ENCODE measurements at places on chromosomes 4 and X.

- DNase-seq = no peak
Observed at GRCh38 chr4:109729117-109729717, 653 bp downstream of the PLA2G12A start.

DNA sequence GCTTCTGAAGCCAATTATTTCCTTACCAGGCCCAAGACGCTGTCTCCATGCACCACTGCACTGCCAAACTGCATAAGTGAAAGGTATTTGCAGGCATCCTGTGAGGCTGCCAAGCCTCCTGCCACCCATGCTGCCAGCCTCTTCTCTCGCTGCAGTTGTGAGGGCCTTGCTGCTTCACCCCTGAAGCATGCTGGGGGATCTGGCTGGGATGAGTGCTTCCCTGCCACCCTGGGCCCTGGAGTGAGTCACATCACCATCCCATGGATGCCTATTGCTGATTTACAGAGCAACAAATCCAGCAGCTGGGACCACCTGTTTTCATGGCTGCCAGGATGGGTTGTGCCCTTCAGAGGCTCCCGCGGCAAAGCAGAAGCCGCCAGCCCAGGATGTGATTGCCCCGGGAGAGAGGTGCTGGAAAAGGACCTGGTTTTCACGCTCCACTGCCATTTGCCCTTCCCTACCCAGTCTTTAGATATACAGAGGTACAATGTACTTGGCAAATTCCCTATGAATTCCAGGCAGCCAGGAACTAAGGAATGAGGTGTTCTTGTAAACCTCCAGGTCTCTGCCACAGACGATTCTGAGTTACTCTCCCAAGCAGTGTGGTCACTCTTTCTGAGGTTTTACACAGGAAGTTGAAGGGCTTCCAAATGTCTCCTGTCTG is 41.5 kb upstream of the PTCHD1 start:
- DNase-seq = no peak

DNA sequence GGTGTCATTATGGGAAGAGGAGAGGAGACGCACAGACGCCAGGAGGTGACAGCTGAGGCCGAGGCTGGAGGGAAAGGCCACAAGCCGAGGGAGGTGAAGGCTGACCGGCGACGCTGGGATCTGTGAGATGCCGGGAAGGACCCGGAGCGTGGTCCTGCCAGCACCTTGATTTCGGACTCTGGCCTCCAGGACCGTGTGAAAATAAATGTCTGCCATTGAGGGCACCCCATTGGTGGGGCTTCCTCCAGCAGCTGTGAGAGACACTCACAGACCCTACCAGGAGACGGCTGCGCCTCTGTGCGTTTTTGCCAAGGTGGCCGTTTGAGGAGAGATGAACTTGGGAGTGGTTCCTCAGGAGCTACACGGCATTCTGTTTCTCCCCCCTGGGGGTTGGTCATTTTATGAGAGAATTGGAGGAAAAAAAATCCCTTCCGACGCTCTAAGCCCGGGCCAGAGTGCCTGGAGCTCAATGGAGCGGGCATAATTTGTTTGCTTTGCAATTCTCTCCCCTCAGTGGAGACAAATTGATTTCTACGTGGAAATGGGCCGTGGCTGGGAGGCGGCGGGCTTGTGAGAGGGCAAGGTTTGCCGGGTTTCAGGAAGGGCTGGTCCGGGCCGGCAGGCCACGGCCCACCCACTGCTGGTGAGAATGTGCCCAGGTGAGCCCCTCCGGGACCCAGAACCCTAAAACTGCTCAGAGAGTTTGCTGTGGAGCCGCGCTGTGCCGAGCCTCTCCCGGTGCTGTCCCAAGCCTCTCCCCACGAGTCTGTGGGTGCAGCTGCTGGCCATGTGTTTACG is 53.9 kb downstream of the CPZ start:
- no peak for DNase-seq

GRCh38 chr4:90183254-90183653 is 56.1 kb downstream of the CCSER1 start:
- no peak for DNase-seq

DNA sequence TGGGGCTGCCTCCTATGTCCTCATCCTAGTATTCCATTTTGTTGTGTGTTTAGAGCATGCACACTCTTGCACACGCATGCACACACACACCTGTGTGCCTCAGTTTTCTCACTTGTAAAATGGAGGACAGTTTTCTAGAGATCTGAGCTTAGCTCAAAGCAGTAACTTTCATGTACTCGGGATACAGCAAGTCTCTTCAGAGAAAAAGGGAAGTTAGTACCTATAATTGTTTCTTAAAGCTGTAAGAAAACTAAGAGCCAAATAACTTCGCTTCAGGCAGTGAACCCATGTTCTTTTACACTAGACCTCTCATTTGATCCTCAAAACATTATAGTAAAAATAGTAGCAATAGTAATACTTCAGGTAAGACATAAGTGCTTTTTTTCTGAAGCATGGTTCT is 49.6 kb downstream of the KIT start:
- DNase-seq = no peak

DNA sequence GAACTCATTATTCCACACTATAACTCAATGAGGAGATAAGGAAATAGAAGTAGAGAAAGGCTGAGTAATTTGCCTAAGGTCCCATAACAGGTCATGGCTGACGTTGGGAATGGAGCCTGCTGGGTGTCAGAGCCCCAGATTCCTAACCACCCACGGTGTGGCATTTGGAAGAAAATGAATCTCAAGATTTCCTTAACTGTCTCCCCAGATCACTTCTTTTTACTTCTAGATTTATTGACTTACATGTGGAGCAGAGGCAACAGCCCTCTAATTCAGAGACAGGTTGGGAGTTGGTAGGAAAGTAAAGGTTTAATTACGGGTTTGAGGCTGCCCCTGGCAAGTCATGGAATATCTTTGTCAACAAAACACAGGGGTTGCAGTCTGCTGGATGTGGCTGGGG is 134.0 kb downstream of the ARHGAP10 start:
- DNase-seq = no peak

- DNase-seq = no peak
Observed at GRCh38 chr4:124459941-124460310, 252.6 kb downstream of the ANKRD50 start.

- no peak for DNase-seq
Observed at GRCh38 chr4:127181001-127181400, 451.8 kb upstream of the INTU start.

DNA sequence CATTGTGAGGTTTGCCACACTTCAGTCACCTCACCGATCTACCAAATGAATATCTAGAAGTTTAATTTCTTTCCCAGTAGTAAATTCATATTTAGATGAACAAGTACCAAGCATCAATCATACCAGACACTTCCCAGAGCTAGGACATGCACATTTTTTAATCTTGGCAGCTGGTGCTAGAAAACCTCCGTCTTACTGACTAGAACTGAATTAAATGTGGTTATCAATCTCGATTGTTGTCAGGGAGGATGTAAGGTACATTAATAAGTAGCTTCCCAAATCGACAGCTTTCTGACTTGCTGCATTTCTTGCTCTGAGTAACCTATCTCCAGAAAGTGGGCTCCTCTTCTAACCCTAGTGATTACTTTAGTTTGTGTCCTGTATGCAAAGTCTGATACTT is 34.4 kb downstream of the VEGFC start:
- no peak for DNase-seq

DNA sequence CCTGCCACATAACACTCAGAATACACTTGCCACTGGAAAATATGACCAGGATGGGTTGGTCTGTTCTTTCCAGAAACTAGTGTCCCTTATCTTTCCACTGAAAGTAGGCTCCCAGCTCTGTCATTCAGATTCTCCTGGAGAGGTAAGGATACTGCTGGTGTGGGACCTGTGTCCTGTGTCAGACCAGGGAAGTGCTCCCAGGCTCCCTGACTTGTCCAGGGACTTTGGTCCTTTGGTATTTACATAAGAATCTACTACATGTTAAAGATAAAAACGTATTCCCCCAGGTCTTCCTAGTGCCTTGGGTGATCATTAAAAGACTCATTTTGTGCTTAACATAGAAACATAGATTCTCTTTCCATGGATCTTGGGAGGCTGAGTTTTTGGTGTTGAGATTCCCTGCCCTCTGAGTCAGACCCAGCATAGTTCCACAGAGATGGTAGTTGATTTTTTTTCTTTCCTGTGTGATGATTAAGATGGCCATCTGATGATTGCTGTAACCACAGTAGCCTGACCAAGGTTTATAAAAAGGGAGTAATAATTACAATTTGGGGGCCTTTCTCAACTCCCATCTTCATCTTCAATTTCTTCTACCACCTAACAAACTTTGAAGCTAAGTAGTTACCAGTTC is 159.8 kb upstream of the JADE1 start:
- DNase-seq = no peak

DNA sequence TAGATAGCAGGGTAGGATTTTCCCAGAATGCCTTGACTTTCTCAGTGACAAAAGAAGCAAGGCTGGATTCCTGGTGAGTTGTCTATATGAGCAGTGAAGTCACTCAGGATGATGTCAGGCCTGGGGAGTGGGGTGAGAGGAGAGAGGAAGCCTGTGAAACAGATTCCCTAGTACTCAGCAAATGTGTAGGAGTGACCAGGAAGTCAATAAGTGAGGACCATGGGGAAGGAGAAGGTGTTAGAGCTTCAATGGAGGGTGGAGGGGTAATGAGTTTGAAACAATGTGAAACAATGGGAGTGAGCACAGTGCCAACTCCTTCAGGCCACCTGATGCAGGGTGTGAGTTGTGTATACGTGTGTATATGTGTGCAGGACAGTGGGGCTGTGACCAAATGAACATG is 2.4 kb upstream of the SLC9A6 start:
- no peak for DNase-seq

GRCh38 chrX:10048707-10049106 is 81.5 kb downstream of the CLDN34 start:
- no peak for DNase-seq

DNA sequence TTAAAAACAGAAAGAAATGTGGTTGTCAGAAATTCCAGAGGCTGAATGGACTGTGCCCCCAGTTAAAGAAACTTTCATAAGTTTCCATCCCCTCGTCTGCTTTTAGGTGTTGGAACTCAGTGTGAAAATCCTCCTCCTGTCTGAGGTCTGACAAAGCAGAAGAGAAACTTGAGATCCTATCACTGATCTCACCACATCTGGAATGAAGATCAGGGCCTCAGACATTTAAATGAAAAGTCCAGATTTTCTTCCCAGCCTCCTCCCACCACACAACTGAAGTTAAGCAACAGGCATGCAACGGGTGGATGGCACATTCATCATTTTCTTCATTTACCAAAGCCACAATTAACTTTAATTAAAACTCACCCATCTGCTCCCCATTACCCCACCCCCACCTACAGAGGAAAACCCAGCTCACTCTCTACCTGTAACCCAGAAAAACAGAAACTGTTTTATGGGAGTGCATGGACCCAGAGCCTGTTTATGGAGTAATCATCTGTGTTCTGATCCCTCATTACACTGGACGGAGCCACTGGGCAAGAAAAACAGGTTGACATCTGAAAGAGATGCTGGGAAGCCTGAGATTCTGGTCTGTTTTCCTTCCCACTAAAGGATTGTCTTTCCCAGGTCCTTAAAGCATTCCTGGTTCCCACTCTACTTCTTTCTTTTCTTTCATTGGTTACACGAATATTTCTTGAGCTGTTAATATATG is 58.1 kb upstream of the HOPX start:
- no peak for DNase-seq

- no peak for DNase-seq
Observed at GRCh38 chrX:41708486-41708885, 15.5 kb upstream of the GPR82 start.

DNA sequence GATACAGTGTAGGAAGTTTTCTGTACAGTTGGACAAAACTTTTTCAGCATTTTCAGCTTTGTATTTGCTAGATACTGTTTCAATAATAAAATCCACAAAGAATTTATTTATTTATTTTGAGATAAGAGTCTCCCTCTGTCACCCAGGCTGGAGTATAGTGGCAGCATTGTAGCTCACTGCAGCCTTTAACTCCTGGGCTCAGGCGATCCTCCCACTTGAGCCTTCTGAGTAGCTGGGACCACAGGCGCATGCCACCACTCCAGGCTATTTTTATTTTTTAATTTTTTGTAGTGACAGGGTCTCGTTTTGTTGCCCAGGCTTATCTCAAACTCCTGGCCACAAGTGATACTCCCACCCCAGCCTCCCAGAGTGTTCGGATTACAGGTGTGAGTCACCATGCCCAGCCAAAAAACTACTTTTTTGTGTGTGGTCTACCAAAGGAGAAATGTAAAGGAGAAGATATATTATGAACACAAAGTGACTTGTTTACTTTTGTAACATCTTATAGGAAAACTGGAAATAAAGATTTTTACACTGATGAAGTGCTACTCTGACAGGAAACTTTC is 13.0 kb upstream of the SOWAHD start:
- no peak for DNase-seq

- DNase-seq = peak; percentile 46
Observed at GRCh38 chrX:69137371-69138117, 27.7 kb downstream of the PJA1 start.

GRCh38 chrX:44470816-44471215 is 71.8 kb downstream of the FUNDC1 start:
- no peak for DNase-seq

DNA sequence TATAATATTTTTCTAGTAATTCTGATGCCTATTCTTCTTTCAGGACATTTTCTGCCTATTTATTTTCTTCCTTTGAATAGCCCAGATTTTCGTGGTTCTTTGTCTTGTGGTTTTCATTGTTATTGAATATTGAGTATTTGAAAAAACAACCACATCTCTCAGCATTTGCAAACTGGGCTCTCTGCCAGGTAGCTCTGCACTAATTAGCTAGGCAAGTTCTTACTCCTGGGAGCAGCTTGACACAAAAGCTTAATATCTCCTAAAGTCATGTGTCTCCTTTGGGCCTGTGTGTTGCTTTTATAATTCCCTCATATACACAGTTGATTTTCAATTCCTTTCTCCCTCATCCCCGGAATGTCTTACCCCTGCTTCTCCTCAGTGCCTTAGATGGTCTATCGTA is 413.5 kb upstream of the GRIA3 start:
- no peak for DNase-seq

GRCh38 chrX:63755892-63756291 is 29.1 kb downstream of the ARHGEF9 start:
- no peak for DNase-seq

DNA sequence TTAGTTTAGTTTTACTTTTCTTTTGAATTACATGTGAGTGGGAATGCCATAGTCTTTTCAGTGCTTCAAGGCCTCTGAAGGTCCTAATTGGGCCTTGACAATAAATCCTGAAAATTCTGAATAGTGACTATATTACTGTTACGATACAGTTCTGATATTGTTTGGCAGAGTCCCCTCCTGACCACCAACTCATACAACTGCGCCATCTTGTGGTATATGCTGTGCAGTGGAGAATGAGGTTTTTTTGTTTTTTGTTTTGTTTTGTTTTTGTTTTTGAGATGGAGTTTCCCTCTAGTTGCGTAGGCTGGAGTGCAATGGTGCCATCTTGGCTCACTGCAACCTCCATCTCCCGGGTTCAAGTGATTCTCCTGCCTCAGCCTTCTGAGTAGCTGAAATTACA is 56.6 kb upstream of the CHRDL1 start:
- DNase-seq = no peak

GRCh38 chr4:34733185-34733941 is 1511.0 kb downstream of the ARAP2 start:
- DNase-seq = no peak
